ENCODE measurements at places on chromosomes 3 and 15.

DNA sequence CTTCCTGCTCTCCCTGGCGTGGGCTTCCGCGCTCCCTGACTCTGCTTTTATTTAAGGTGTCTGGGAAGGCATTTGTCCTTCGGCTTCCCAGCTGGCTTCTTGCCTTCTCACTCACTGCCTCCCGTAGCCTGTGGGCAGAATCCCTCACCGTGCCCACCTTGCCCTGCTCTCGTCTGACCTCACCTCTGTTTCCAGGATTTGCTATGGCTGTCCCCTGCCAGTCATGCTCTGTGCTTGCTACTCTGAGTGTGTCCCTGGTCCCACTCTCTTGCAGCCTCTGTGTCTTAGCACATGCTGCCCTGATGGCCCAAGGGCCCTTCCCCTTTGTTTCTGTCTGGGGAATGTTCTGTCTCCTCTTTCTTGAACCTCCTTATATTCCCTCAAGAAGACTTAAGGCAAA lies 26.2 kb downstream of the LPP start:
- DNase-seq, result no peak

DNA sequence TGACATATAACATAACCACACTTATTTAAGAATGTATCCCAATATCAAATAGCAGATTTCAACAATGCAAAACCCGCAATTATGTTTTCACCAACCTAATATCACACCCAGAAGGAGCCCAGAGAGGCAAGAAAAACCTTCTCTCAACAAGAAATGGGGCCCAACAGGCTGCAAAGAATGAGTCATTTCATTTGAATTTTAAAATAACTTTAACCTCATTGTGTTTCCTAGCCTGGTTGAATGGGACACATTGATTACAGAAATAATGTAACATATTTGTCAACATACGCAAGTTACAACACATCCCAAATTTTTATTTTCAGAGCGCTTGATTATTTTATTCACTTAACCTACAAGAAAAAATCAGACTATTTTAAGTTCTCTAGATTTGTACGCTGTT lies 365.1 kb upstream of the SLCO3A1 start:
- DNase-seq, result no peak

DNA sequence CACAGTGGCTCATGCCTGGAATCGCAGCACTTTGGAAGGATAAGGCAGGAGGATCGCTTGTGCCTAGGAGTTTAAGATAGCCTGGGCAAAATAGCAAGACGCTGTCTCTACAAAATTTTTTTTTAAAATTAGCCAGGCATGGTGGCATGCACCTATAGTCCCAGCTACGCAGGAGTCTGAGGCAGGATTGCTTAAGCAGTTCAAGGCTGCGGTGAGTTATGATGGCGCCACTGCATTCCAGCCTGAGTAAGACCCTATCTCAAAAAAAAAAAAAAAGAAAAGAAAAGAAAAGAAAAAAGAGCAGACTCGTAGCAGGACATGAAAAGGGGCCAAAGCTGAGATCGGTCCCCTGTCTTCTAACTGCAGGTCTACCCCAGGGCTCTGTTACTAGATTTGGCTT lies 18.9 kb downstream of the SRGAP3 start:
- no peak for DNase-seq

- no peak for DNase-seq
Measured at GRCh38 chr15:81292523-81293001, 31.4 kb downstream of the STARD5 start.

- DNase-seq, result no peak
Measured at GRCh38 chr3:179156170-179156569, 8.0 kb downstream of the PIK3CA start.

GRCh38 chr3:124786511-124787241 lies 56.4 kb downstream of the UMPS start:
- no peak for DNase-seq

- peak; percentile 54 for DNase-seq
Measured at GRCh38 chr3:5016211-5017161, 37.2 kb downstream of the BHLHE40 start.

DNA sequence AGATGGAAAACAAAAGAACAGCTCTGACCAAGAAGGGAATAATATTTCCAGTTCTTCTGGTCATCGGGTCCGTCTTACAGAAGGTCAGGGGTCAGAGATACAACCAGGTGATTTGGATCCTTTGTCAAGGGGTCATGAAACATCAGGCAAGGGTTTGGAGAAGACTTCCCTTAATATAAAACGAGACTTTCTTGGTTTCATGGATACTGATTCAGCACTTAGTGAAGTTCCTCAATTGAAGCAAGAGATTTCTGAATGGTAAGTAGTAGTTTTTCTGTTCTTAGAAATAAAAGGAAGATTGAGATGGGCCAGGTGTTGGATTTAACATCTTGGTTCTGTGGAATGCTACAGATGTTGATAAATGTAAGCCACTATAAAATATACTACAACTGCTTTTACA lies 9.5 kb downstream of the MGA start:
- no peak for DNase-seq

GRCh38 chr3:129483870-129484269 lies 43.8 kb downstream of the IFT122 start:
- no peak for DNase-seq

DNA sequence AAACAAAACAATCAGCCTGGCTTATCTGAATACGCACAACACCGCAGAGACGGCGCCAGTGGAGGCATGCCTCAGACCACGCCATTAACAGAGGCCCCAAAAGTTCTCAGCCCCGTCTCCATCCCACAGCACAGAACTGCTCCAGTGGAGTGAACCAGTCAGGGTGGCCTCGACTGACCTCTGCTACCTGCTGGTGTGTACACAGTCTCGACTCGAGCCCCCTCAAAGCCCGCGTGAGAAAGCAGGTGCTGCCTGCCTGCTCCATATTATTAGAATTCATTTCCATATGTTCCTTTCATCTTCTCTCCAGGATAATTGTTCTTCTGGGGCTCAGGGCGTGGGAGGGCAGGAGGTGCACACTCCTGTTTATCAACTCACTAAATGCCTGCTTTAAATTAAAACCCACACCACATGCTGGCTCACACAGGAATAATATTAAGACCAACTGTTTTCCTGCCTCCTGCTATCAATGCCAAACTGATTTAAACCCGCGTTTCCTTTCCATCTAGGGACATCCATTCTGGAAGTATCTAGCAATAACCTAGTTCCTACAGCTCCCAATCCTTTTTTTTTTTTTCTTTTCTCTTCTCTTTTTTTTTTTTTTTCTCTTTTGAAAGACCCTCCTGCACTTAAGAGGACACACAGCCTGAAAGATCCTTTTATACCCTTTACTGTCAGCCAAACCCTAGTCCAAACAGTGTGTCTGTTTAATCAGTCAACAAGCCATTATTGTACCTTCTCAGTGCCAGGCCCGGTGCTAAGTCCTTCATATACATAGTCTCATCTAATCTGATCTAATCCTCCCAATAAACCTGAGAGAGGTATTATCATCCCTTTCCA lies 101.2 kb downstream of the TLE3 start:
- DNase-seq, result no peak

- no peak for DNase-seq
Measured at GRCh38 chr15:28942046-28942445, 56.3 kb downstream of the APBA2 start.

DNA sequence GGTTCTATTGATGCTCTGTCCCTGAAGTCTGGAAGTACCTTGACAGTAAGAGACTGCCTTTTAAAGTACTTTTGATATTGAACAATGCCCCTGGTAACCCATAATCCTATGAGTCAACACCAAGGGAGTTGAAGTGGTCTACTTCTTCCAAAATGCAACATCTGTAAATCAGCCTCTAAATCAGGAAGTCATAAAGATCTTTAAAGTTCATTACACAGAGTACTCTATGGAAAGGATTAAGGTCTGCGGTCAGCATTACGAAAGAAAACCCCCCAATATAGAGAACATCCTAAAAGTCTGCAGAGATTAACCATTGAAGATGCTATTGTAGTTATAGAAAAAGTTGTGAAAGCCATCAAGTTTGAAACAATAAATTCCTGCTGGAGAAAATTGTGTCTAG lies 52.7 kb upstream of the CMC1 start:
- DNase-seq, result no peak
